ENCODE measurements at places on chromosomes 1 and 21.

- DNase-seq: no peak
Observed at GRCh38 chr21:19228226-19228625, 824.6 kb upstream of the TMPRSS15 start.

GRCh38 chr1:8598783-8599182, 218.7 kb downstream of the RERE start:
- no peak for DNase-seq

- peak; percentile 25 for DNase-seq
Observed at GRCh38 chr1:228463559-228464455, 23.4 kb upstream of the RNF187 start.

GRCh38 chr1:197144570-197145325, 1.7 kb downstream of the ASPM start:
- no peak for DNase-seq

DNA sequence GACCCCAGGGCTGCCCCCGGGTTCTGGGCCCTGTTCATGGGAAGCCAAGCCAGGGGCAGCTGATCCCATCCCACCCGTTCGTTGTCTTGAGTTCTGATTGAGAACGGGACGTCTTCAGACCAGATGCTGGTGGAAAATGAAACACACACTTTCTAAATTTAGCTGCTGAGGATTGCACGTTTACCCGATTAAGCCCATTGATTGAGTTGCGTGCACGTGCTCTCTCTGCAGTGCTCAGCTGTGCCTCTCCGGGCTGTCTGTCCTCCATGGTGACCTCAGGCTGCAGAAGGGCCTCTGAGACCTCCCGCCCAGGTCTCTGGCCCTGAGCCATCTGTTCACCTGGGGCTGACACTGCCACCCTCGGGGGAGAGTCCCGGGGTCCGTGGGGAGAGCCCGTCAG, 27.0 kb upstream of the PEX10 start:
- DNase-seq: no peak

DNA sequence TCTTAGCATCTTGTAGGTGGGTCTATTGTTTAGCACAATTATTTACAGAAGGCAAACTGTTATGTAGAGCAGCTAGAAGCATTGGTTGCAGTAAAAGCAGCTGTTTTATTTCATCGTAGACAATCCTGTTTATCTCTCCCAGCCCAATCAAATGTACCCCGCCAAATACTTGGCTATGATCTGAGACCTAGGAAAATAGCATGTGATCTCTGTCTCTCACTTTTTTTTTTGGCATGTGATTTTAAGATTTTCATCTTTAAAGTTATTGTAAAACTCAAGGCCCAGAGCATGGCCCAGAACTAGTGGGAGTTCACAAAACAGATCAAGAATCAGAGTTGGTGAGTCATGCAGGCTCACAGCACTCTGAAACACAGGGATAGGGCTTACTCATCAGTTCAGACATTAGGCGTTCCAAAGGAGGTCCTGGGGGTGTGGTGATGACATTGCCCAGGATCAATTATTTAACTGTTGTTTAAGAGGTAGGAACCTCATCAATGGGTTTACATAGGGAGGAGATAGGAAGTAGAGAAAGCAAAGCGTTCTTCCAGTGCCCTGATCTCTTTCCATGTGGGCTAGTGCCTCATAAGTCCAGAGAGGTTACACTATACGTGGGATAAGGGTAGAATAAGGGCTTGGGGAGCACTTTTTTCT, 40.2 kb downstream of the TBX19 start:
- DNase-seq: no peak

- no peak for DNase-seq
Observed at GRCh38 chr1:53066891-53067738, 5.1 kb downstream of the PODN start.

- DNase-seq: no peak
Observed at GRCh38 chr1:2830761-2831425, 29.4 kb upstream of the TTC34 start.

GRCh38 chr1:247535402-247535801, 838 bp downstream of the OR2C3 start:
- no peak for DNase-seq

DNA sequence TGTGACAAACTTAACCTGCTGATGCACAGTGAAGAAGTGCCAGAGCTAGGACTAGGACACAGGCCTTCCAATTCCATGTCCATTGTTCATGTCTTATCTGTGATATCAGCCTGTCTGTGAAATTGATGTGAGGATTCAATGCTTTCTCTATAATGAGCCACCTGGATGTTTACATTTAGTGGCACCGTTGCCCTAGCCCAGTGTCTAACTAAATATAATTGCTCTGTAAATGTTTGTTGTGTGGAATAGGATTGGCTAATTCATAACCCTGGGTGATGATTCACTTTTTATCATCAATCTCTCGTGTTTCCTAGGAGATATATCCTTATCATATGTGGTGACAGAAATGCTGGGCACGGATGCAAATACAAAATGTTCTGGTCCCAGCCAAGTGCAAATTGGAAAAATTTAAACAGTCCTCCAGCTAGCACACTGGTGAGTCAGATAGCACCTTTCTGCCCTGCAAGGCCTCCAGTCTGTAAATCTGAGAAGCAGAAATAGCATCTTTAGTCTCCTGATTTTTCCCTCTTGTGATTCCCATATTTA, 46.9 kb upstream of the GNG12 start:
- no peak for DNase-seq

DNA sequence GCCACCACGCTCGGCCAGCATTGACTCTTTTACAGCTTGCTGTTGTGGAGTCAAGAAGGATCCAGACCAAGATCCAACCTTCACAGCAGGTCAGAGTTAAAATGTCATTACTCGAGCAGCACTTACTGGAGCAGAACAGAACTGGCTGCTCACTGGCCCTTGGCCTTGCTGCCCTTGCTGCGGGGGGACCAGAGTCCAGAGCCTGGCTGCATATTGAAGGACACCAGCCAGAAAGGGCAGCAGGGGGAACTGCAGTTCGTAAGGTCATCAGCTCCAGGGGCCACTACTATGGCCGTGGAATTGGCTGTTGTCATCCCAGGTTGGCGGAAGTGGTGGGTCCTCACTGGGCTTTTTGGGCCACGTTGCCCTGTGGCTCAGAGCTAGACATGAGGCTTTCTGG, 15.3 kb upstream of the GPR137B start:
- no peak for DNase-seq

- DNase-seq: no peak
Observed at GRCh38 chr1:30100524-30100862, 622.9 kb downstream of the MATN1 start.

DNA sequence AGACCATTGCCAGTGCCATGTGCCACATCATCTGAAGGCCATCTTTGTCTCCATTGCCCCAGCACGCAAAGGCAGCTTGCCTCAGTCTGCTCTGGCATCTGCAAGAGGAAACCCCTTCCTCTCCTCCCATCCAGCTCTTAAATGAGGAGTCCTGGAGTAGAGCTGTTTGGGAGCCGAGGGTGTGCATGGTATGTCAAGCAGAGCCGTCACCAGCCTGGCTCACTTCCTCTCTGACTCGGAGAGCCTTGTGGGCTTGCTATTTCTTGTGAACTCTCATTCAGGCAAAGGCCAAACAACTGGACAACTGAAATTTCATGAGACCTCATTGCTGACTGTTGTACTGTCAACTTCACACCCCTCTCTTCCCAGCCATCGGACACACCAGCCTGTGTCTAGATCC, 143.9 kb downstream of the SIPA1L2 start:
- no peak for DNase-seq

GRCh38 chr1:245207056-245207638, 52.4 kb downstream of the KIF26B start:
- DNase-seq: no peak

GRCh38 chr1:77322061-77322900, 40.5 kb downstream of the AK5 start:
- DNase-seq: no peak

DNA sequence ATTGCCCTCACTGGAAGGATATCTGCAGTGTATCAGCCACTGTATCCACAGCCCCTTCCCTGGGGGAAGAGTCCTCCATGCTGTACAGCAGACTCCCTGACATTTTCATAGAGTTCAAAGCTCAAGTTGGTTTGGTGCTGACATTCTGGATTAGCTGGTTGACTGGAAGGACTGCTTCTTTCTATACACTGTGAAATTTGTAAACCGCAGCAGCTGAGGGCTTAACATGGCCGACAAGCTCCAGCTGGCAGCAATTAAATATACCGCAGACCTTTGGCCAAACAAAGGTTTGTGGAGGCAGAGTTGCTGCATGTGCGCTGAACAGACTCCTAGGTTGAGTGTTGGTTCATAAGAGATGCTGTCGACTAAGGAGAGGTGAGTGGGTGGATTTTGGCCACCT, 126.4 kb downstream of the DHRS3 start:
- no peak for DNase-seq

- DNase-seq: no peak
Observed at GRCh38 chr1:226700861-226701260, 38.2 kb downstream of the ITPKB start.

DNA sequence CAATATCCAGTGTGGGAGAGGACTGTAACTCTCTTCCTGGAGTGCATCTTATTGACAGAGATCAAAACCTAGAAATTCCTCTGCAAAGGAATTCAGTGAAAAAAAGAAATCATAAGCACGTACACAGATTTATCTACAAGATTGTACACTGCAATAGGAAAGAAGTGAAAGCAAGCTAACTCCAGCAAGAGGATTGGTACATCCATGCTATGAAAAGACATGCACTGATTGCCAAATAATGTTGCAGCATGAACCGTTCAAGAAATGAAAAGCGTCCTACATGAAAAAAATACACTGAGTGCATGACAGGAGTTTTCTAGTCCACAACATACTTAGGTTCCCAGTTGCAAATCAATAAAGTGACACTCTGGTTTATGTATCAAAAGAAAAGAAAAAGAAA, 1.9 kb upstream of the MGST3 start:
- DNase-seq: no peak

All from activated gamma-delta T cell (primary cell).